ENCODE measurements at places on chromosomes 5 and 9.

- H3K27me3 ChIP-seq = peaks cover 53% of the 10 kb centered on the region
- peak; percentile 8 for DNase-seq
- H3K4me1 ChIP-seq = peaks cover 31% of the 10 kb centered on the region
- H3K4me3 ChIP-seq = peak overlapping the region; percentile 65
Measured at GRCh38 chr9:123637945-123638634, 282.1 kb downstream of the CRB2 start.

DNA sequence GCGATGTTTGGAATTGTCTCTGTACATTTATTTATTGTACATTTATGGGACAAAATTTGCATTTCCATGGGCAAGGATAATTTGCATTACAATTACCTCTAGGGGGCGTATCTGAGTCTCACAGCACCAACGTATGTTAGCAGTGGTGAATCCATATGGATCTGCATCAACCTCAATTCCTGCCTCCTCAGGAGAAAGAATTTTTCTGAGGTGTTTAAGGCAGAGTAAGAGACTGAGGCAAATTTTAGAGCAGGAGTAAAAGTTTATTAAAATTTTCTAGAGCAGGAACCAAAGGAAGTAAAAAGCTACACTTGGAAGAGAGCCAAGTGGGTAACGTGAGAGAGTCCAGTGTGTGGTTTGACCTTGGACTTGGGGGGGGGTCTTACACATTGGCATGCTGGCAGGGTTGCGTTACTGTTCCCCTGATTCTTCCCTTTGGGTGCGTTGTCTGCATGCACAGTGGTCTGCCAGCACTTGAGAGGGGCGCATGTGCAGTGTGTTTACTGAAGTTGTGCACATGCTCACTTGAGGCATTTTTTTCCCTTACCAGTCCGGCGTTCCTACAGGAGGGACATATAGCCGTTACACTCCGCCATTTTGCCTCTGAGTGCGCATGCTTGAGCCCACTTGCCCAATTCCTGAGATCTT is 21.0 kb upstream of the RAB14 start:
- no peaks in the 10 kb centered on the region for H3K4me1 ChIP-seq
- H3K36me3 ChIP-seq = no peaks in the 10 kb centered on the region
- H3K4me3 ChIP-seq = no peak overlapping the region
- no peak overlapping the region for H3K27ac ChIP-seq
- DNase-seq = no peak
- H3K27me3 ChIP-seq = no peaks in the 10 kb centered on the region

DNA sequence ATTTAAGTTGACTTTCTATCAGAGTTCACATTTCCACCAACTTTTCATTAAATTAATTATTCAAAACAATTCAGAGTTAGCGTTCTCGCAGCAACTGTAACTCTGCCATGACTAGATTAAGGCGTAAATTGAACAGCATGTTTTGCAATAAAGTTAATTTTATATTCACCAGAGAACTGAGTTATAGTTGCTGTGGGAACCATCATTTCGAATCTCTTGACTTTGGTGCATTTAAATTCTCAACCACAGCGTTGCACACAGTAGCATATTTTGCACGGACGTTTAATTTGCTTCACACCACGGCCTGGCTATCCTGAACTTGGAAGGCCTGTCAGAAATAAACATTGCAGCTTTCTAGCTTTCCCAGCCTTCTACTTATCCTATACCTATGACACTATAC is 144.3 kb upstream of the WWC1 start:
- H3K27ac ChIP-seq = no peak overlapping the region
- no peak for DNase-seq
- H3K4me3 ChIP-seq = no peak overlapping the region
- no peaks in the 10 kb centered on the region for H3K27me3 ChIP-seq
- no peaks in the 10 kb centered on the region for H3K4me1 ChIP-seq

DNA sequence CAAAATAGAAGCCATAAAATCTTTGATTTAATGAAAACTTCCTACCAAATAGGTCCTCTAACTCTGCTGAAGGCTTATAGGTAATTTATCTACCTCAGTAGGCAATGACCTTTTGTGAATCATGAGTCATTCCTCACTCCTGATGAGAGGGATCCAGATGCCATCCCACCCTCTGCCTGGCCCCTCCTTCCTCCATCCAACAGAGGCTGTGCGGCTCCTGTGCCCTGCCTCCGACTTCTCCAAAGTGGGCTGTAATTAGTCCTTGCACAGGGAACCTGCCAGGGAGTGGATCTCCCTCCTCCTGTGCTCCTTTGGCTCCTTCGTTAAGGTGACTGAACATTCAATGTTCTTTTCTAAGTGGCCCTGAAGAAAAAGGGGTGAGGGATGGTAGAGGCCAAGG is 213.9 kb upstream of the TBCA start:
- no peak for DNase-seq
- H3K4me3 ChIP-seq = no peak overlapping the region
- no peaks in the 10 kb centered on the region for H3K4me1 ChIP-seq
- no peak overlapping the region for H3K27ac ChIP-seq
- no peaks in the 10 kb centered on the region for H3K36me3 ChIP-seq
- no peaks in the 10 kb centered on the region for H3K27me3 ChIP-seq

- no peak overlapping the region for H3K4me3 ChIP-seq
- peaks cover 9% of the 10 kb centered on the region for H3K27me3 ChIP-seq
- H3K36me3 ChIP-seq = no peaks in the 10 kb centered on the region
Measured at GRCh38 chr5:75243510-75243909, 6.8 kb upstream of the ANKRD31 start.

DNA sequence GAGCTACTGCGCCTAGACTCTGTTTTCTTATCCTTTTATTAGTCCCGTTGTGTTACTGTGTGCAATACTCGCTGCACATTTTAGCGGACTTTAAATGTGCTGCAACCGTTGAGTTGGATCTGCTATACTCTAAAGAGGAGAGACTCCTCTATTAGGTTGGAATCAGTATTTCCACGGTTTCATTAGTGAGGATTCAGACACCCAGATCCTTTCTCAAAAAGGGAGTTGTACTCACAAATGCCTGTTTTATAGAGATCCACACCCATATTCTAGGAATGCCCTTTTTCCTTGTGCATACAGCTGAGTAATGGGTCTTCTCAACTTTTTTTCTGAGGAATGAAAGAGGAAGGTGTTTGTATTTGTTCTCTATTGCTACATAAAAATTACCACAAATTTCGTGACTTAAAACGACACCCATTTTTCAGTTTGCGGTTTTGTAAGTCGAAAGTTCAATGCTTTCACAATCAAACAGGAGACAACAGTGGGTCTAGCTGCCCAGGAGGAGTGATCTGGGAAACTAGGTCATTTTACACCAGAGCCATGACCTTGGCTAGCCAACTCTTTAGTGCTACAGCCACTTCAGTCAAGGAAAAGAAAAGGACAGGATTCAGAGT is 52.8 kb upstream of the SLC44A1 start:
- no peak overlapping the region for H3K27ac ChIP-seq
- no peak for DNase-seq
- H3K27me3 ChIP-seq = no peaks in the 10 kb centered on the region
- no peaks in the 10 kb centered on the region for H3K36me3 ChIP-seq

GRCh38 chr9:80157561-80157983 is 585.8 kb downstream of the TLE4 start:
- H3K36me3 ChIP-seq = no peaks in the 10 kb centered on the region
- H3K27me3 ChIP-seq = no peaks in the 10 kb centered on the region
- no peak overlapping the region for H3K4me3 ChIP-seq
- no peaks in the 10 kb centered on the region for H3K4me1 ChIP-seq

DNA sequence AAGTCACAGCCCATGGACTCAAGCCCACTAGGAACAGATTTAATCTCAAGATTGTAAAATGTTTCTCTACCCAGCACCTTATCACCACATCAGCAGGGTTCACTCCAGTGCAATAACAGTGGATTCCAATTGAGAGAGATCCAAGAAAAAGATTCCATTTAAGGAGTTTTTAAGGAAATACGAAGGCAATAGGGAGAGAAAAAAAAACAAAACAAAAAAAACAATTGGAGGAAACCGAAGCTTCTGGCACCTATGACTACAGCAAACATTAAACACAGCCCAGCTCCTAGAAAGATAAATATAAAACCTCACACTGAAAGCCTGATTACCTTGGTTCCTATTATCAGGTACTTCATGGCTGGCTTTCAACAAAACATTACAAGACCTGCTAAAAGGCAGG is 192.7 kb downstream of the DAB2IP start:
- no peaks in the 10 kb centered on the region for H3K36me3 ChIP-seq
- no peaks in the 10 kb centered on the region for H3K4me1 ChIP-seq
- H3K27ac ChIP-seq = no peak overlapping the region
- H3K4me3 ChIP-seq = no peak overlapping the region
- no peak for DNase-seq

GRCh38 chr9:122816163-122816867 is 12.1 kb downstream of the PDCL start:
- peaks cover 22% of the 10 kb centered on the region for H3K4me1 ChIP-seq
- H3K4me3 ChIP-seq = peak overlapping the region; percentile 68
- no peaks in the 10 kb centered on the region for H3K27me3 ChIP-seq
- DNase-seq = peak; percentile 16
- peak overlapping the region; percentile 83 for H3K27ac ChIP-seq

DNA sequence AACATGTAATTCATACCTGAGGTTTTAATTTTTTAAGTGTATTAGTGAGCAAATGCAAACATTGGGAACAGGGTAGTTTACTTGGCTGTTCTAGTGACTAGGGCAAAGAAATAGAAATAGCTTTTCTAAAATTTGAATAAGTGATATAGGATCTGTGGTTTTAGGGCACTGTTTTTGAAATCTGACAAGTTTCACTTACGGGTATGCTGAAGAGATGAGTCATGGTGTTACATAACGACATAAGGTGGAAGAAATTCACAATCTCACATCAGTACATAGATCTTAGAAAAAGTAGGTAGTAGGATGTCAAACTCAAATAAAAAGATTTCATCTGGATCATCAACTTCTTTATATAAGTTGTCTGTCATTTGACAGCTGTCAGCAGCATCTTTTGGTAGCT is 772.3 kb downstream of the MAT2B start:
- no peaks in the 10 kb centered on the region for H3K36me3 ChIP-seq
- H3K4me1 ChIP-seq = no peaks in the 10 kb centered on the region
- no peaks in the 10 kb centered on the region for H3K27me3 ChIP-seq

GRCh38 chr9:112969730-112970129 is 42.3 kb downstream of the ZNF883 start:
- no peaks in the 10 kb centered on the region for H3K27me3 ChIP-seq
- no peaks in the 10 kb centered on the region for H3K36me3 ChIP-seq
- no peak overlapping the region for H3K4me3 ChIP-seq
- DNase-seq = no peak
- H3K27ac ChIP-seq = no peak overlapping the region
- no peaks in the 10 kb centered on the region for H3K4me1 ChIP-seq

DNA sequence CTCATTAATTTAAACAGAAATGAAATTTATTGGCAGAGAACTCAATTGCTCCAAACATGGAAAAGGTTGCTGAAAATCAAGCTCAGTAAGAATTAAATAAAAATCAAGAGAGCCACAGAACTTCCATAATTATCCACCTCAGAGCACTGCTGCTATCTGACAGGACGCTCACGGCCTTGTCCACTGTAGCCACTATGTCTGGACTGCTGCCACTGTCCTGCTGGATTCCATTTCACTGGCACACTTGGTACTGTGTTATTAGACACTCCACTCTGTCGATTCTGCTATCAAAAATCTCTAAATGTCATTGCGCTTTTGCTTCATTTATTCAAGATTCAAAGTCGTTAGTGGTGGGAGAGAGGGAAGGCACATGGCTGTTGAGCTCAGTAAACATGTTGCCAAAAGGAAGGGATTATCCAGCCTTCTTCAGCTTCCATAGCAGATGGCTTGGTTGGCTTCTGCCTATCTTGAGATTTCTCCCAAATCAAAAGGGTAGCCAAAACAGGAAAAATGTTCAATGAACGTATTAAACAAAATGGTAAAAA is 815.0 kb downstream of the CDH18 start:
- H3K27ac ChIP-seq = no peak overlapping the region
- no peaks in the 10 kb centered on the region for H3K27me3 ChIP-seq
- no peaks in the 10 kb centered on the region for H3K4me1 ChIP-seq

GRCh38 chr9:133528876-133529241 is 4.1 kb upstream of the MYMK start:
- H3K4me3 ChIP-seq = no peak overlapping the region
- H3K4me1 ChIP-seq = no peaks in the 10 kb centered on the region
- no peak overlapping the region for H3K27ac ChIP-seq
- no peak for DNase-seq

GRCh38 chr5:170387775-170388639 is 1.2 kb downstream of the KCNMB1 start:
- H3K36me3 ChIP-seq = no peaks in the 10 kb centered on the region
- no peaks in the 10 kb centered on the region for H3K4me1 ChIP-seq
- DNase-seq = no peak
- no peak overlapping the region for H3K27ac ChIP-seq
- peaks cover 20% of the 10 kb centered on the region for H3K27me3 ChIP-seq

DNA sequence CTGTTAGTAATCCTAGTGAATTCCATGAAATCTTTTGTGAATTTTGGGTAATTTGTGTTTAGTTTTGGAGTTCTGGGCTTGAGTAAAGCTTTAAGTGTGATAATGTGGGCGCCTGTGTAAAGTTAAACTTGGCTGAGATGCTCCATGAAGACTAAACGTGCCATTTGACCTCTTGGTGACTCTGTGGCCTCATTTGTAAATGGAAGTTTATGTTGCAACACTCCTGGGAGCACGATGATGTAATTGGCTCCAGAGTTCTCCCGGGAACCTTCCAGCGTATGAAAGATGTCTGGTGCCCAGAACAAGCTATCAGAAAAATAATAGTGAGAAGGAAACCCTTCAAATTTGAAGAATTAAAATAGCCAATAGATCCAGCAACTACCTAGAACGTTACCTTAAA is 981.2 kb downstream of the TLE4 start:
- H3K36me3 ChIP-seq = no peaks in the 10 kb centered on the region
- H3K4me1 ChIP-seq = no peaks in the 10 kb centered on the region

DNA sequence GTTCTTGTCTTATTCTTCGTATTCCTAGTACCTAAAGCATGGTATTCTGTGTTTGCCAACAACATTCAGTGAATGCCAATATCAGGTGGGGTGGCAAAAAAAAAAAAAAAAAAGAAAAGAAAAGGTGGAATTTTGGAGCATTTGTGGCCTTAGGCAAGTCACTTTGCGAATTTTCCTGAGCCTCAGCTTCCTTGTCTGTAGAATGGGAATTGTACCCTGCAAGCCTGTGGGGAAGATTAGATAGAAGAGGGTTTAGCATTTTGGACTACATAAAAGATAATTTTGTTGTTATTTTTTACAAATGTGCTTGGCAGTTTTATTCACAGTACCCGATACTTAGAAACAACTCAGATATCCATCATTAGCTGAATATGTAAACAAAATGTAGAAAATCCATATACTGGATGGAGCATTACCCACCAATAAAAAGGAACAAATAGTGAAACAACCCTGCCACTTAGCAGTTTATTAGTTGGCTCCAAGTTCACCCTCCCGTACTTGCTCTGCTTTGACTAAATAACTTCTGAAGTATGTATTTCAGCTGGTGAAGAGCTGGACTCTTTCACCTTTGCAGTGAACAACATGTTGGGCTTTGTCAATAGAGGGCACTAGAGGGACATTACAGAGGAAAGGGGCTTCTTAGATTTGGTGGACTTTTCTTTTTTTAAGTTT is 13.6 kb downstream of the UBE2D2 start:
- H3K36me3 ChIP-seq = peaks cover 32% of the 10 kb centered on the region
- no peak for DNase-seq
- peak overlapping the region; percentile 63 for H3K27ac ChIP-seq
- H3K4me3 ChIP-seq = peak overlapping the region; percentile 28
